Endothelial cell of umbilical vein (primary cell): ENCODE measurements at places on chromosomes 7 and 10.

DNA sequence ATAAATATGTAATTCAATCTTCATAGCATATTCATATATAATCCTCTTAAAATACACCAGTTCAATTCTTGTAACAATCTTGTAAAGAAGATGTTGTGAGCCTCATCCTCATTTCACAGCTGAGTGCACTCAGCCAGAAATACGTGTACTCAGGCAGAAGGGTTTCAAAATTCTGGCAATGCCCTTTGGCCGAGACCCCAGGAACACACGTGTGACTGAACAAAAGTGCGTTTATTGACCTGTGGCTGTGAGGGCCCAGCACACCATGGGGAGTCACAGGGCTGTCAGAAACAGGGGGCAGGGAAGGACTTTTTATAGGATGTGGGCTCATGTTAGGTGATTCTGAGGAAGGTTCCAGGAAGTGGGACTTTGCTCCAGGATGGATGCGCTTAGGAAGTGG is 21.5 kb downstream of the GIMAP8 start:
- no peak for DNase-seq

GRCh38 chr7:89837515-89837914 is 316.8 kb upstream of the STEAP1 start:
- peak; percentile 12 for DNase-seq

- no peak for DNase-seq
Measured at GRCh38 chr10:77604063-77604462, 33.5 kb downstream of the KCNMA1 start.

- DNase-seq: no peak
Measured at GRCh38 chr7:130114776-130115175, 44.4 kb downstream of the KLHDC10 start.

DNA sequence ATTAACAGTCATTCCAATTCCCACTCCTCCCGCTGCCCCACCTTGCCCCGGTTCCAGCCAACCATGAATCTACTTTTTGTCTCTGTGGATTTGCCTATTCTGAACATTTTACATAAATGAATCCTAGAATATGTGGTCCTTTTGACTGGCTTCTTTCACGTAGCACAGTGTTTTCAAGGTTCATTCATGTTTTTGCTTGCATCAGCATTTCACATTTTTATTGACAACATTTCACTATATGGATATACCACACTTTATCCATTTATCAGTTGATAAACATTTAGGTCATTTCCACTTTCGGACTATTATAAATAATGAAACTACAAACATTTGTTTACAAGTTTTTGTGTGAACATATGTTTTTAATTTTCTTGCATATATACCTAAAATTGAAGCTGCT is 182.0 kb downstream of the ZNF248 start:
- DNase-seq: no peak

DNA sequence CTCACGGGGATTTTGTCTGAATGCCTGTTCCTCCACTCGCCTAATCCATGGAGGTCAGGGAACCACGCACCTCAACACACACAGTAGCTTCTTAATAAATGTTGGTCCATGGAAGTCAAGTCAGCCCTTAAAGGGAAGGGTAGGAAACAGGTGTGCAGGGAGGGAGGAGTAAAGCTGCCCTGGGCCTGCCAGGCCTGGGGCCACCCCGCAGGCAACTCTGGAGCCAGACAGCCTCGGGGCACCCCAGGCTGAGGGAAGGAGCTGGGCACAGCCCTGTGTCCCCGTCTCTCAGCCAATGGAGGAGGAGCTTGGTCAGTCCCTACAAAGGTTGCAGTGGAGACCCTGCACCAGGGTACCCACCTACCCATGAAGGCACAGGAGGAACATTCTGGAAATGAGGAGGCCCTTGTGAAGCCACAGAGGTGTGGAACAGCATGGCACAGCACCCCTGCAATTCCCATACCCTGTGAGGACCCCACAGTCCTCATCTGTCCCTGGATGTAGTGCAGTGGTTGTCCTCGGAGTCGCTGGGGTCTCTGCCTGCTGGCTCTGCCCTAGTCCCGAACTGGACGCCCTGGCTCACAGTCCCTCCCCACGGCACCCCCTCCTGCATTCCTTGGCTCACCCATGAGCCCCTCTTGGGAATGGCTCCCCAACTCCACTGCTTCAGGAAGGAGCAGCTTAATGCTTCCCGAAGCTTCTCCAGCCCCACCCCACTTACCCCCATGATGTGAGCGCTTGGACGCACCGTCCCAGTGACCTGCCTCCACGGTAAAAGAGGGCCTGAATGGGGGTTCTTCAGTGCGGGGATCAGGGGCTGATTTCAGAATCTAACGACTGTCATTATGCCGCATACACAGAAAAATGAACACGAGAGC is 79.2 kb upstream of the INSIG1 start:
- no peak for DNase-seq

- no peak for DNase-seq
Measured at GRCh38 chr7:138470391-138471157, 10.5 kb downstream of the TRIM24 start.

- DNase-seq: peak; percentile 81
Measured at GRCh38 chr7:44587843-44588711, 6.0 kb upstream of the TMED4 start.
